ENCODE measurements at places on chromosomes 6 and 20.

DNA sequence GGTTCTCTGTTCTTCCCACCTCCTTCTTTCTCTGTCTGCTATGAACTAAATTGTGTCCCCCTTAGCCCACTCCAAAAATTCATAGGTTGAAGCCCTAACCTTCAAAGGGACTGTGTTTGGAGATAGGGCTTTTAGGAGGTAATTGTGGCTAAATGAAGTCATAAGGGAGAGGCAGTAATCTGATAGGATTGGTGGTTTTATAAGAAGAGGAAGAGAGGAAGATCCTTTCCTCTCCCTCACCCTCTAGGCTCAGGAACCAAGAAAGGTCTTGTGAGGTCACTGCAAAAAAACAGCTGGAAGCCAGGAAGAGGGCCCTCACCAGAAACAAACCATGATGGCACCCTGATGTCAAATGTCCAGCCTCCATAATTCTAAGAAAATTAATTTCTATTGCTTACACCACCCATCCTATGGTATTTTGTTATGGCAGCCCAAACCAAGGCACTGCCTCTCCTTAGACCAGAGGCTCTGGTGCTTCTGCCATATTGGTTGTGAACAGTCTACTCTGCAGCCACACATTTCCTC is 135.1 kb upstream of the COL21A1 start:
- no peak for DNase-seq

GRCh38 chr6:92404281-92404680 is 1015.1 kb downstream of the EPHA7 start:
- no peak for DNase-seq

DNA sequence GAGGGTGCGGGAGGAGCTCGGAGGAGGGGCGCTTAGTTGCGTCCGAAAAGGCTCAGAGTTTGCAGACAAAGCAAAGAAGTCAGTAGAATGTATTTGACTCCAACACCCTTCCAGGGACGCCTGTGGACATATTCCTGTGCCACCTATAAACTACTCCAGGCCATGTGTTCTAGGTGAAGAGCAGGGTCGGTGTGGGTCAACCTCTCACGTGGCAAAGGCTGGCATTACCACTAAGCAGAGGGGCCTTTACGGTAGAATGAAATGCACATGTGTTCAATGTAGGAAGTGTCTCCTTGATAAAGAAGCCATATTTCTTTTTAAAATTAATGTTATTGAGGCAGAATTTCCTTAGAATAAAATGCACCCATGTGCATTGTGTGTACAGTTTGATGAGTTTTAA is 15.4 kb downstream of the SIRT5 start:
- DNase-seq: no peak

DNA sequence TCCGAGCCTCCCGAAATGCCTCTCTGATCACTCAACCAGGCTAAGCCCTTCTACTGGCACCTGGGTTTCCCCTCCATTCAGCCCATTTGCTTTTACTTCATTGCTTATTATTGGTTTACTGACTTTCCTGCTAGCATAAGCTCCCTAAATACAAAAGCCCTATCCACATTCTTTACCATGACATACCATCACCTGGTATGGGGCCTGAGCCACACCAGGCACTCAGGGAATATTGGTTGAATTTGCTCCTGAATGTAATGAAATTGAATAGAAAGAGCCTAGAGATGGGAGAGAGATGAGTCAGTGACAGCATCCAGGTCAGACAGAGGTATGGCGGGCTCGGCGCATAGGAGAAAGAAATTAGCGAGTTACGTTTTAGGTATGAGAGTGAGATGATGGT is 120.0 kb downstream of the CD164 start:
- DNase-seq: no peak

GRCh38 chr6:152008779-152009178 is 201.3 kb downstream of the ESR1 start:
- no peak for DNase-seq

DNA sequence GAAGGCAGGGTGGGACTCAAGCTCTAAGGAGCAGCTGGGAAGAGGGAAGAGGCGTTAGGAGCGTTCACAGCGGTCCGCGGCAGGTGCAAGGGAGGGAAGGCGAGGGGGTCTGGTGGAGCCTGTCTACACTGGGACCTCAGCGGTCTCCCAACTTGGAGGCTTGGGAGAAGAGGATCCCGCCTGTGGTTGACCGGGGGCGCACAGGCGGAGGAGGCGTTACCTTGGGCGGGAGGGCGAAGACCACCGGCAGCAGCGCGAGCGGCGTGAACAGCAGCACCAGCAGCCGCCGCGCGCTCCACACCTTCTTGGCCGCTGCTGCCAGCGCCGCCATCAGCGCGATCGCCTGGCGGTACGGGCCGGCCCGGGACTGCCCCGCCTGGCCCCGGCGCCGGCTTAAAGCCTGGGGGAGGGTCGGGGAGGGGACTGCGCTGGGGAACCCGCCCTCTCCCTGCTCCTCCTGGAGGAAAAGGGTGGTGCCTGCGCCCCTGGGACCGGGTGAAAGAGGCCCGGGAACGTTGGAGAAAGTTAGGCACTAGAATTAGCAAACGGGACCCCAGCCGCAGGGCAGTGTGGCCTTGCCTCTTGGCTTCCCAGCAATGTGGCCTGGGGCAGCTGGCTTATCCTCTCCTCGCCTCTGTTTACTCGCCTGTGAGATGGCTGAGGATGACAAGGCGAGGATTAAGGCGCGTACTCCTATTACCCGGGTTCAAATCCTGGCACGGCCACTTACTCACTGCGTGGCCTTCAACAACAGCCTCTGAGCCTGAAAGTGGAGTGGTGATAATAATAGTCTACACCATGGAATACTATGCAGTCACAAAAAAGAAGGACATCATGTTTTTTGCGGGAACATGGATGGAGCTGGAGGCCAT is at the start of gene SLC13A3:
Gene SLC13A3, minus strand, starts transcription at position 369 of the 872 bp plus-strand sequence. Its CDS starts 38 bp downstream, at position 331.
- DNase-seq: no peak

DNA sequence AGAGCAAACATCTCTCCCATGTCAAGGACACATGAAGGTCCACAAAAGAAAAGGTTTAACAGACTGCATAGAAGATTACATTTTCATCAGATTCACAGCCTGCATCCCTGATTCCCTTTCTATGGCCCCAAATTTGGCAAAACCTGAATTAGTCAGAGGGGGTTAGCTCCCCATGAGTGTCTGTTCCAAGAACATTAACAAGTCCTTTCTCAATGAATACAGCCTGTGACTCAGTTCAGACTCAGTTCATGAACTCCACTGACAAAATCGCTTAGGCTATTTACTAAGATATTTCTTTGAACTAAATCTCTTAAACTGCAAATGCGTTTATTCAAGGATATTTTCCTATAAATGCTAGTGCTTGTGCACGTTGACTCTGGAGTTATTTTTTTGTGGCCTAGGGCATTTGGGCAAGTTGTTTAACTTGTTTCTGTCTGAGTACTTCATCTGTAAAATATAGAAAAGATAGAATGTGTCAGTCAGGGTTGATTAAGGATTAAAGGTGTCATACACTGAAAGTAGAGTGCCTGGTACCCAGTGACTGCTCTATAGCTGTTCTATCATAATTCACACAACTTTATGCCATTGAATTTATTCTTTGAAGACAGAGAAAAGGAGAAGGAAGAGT is 422.6 kb downstream of the HTR1B start:
- peak; percentile 34 for DNase-seq

- DNase-seq: no peak
These were observed 296.4 kb downstream of the PAX1 start for GRCh38 chr20:22001886-22002285.

GRCh38 chr6:82924799-82925535 is 140.7 kb downstream of the UBE3D start:
- peak; percentile 8 for DNase-seq
